NCI-H510A (cell line): ENCODE measurements at places on chromosomes 5 and 9.

DNA sequence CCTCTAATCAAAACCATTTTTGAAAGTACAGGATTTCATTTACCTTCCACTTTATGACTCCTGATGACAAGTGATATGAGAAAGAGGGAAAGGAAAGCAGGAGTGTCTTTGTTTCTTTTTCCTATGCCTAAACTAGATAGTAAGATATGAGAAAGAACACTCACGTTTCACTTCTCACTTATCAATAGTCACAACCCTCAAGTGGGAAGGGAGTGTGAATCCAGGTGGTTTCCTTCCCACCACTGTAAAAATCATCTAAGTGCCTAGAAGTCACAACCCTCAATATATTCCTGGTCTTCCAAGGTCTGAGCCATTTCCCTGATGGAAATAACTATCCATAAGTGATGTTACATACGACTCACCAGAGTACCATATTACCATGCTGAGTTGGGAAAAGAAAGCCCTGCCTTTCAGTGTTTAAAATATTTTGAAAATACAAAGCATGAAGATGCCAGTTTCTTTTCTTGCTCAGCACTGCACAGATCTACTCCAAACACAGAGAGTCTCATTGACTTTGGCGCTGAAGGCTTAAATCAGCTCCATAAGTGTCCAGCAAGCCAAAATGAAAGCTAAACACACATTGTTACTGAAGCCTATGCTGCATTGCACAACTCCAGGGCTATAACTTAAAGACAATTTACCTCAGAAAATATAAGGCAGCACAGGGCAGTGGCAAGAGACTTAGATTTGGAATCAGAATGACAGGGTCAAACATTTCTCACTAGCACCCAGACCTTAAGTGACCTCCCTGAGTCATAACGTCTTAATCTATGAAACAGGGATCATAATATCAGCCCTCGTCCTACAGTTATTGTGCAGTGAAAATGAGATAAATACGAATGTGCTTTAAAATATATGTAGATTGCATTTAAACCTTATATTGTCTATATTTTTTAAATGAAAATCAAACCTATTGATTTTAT is 301.2 kb downstream of the KIAA0825 start:
- no peak for DNase-seq

GRCh38 chr9:76655121-76655541 is 109.1 kb upstream of the PCA3 start:
- DNase-seq, result no peak

DNA sequence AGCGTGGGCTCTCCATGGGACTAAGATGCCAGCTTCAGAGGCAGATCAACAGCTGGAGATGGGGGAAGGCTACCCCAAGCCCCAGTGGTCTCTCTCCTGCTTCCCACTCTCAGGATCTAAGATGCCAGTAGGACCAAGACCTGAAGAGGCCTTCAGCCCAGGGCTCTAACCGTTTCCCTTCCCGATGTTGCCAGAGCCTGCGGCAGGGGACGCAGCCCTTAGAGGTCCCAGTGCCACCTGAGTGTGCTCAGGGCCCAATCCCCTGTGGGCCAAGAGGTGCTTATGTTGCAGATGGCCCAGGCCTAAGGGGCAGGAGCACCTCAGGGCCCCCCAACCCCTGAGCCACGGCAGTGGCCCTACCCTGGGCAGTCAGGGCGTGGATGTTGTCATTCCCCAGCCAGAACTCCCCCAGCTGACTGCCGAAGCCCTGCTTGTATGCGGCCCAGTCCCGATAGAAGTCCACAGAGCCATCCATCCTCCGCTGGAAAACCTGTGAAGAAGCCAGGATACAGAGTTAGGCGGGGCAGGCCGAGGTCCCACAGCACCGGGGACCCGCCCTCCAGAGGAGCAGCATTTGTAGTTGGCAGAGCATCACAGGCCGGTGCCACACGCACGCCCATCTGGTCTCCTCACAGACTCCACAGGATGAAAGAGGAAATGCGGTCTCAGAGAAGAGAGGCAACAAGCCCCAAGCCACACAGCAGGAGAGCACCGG is 5.4 kb downstream of the FCN1 start:
- no peak for DNase-seq

DNA sequence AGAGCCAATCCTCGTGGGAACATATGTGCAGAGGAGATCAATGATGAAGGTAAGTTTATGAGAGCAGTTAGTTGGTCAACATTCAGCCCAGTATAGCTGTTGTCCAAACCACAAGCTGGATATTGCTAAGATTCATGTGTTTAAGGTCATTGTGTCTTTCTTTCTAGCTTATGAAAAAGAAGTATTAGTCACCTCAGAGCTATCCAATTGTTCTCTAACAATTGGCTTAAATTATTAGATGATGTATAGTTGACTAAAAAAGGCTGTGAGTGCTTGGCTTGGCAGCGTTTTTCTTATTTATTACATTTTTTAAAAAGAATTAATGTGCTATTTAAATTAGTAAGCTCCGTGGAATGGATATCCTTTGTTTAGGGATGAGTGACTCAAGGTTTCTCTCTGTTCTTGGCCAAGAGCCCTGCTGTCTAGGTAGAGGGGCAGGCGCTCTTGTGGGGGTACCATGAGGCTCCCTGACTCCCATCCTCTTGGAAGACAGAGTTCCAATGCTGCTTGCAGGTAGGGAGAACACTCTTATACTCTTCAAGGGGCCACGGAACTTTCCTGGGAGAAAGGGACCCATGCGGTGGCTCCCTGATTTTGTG is 487.4 kb downstream of the IRX1 start:
- no peak for DNase-seq

GRCh38 chr9:26325444-26325829 is 567.2 kb downstream of the CAAP1 start:
- DNase-seq, result no peak
